ENCODE measurements at places on chromosomes 1 and 21. TPM values are rescaled to one million over a fixed set of nuclear protein-coding genes. Genes with fewer than 3 reads are reported as not detected.

The TSPAN1 gene
- 33.3 TPM for total RNA-seq

The AMY2A gene
- total RNA-seq: not detected

The RAVER2 gene
- total RNA-seq: 12.2 TPM

The OR2W3 gene
- 4.5 TPM for total RNA-seq

The CXADR gene
- total RNA-seq: 11.2 TPM

The C8B gene
- total RNA-seq: not detected

The GBP7 gene
- 0.07 TPM for total RNA-seq

The CLIC6 gene
- not detected for total RNA-seq

- no peak for DNase-seq
Observed at GRCh38 chr1:53658489-53659230, 80.3 kb downstream of the GLIS1 start.

GRCh38 chr1:91693557-91693956, 192.4 kb downstream of the TGFBR3 start:
- no peak for DNase-seq

DNA sequence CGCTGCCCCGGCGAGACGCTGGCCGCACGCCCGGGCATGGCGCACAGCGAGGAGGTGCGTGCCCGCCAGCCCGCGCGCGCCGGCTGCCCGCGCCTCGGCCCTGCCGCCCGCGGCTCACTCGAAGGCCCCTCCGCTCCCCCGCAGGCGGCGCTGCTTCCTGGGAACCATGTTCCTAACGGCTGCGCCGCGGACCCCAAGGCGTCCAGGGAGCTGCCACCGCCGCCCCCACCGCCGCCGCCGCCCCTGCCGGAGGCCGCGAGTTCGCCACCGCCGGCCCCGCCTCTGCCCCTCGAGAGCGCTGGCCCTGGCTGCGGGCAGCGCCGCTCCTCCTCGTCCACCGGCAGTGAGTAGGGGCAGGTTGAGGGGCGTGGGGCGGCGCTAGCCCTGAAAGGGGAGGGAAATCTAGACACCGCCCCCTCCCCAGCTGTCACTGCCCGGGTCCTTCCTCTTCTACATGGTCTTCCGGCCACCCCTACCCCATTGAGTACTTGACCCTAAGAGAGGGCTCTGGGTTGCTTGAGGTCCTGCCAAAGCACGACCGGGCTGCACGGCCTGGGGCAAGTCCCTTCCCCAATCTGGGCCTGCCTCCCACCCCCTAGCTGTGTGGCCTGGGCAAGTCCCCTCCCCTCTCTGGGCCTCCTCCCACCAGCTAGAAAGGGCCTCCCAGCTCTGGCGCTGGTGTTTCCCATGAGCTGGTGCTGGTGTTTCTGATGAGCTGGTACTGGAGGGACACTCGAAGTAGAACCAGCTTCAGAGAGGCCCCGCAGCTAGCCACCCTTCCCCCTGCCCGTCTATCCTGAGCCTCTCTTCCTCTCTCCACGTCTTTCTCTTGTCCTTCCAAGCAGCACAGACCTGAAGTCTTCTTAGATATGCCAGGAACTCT, 17.0 kb downstream of the TNFRSF25 start:
- peak; percentile 33 for DNase-seq

GRCh38 chr1:1351511-1352427, 2.6 kb upstream of the DVL1 start:
- no peak for DNase-seq

- DNase-seq: no peak
Observed at GRCh38 chr1:41833519-41834000, 85.2 kb downstream of the HIVEP3 start.

GRCh38 chr1:173362543-173362942, 114.6 kb upstream of the PRDX6 start:
- DNase-seq: no peak

- DNase-seq: no peak
Observed at GRCh38 chr1:236808564-236809130, 13.6 kb downstream of the MTR start.

DNA sequence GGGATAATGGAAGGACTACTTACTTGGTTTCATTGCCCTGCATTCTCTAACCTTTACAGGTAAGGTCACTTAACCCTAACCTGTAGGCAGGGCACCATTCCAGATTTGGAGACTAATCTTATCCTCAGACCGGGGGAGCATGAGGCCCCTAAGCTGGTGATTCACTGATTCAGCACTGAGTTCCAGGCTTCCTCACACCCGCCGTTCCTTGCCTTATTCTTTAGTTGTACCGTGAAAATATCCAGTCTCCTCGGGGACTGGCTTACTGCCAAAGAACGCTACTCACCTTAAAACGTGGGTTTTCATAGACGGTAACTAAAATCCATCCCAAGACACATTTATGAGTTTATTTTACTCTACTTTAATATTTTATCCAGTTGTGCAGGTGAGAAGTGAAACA, 44.3 kb upstream of the COL24A1 start:
- no peak for DNase-seq

- DNase-seq: peak; percentile 82
Observed at GRCh38 chr1:181038399-181038873, 4.7 kb downstream of the MR1 start.

DNA sequence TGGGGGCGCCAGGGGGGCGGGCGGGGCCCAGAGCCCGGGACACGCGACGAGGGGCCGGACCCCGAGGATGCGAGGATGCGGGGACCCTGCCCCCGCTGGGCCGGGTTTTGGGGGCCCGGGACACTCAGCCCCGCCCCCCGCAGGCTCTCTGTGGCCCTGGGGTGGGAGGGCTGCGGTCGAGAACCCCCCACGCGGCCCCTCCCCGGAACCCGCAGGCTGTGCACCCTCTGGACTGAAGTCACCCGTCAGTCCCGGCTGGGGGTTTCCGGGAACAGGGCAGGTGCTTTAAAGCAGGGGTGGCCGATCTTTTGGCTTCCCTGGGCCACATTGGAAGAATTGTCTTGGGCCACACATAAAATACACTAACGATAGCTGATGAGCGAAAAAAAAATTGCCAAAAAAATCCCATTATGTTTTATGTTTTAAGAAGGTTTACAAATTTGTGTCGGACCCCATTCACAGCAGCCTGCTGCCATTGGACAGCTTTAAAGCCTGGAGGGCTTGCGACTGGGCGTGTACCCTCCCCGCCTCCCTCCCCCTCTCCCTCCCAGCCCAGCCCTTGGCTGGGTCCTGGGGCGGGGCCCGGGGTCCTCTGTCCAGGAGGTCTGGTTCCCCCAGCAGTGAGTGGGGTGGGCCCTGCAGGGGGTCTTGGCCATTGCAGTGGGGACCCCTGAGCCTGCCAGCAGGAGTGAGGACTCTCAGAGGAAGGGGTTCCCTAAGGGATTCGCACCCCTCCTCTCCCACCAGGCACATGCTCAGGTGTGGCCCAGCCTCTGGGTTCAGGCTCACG, 21.6 kb upstream of the C1orf159 start:
- DNase-seq: no peak

- peak; percentile 92 for DNase-seq
Observed at GRCh38 chr1:168320800-168321450, 40.2 kb downstream of the TBX19 start.

DNA sequence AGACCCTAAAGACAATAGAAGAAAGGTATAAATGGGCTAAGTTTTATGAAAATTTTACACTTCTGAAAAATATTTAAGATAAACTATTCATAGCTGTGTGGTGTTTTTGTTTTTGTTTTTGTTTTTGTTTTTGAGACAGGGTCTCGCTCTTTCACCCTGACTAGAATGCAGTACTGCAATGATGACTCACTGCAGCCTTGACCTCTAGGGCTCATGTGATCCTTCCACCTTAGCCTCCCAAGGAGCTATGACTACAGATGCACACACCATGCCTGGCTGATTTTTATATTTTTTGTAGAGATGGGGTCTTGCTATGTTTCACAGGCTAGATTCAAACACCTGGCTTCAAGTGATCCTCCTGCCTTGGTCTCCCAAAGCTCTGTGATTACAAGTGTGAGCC, 66.6 kb downstream of the PUM1 start:
- no peak for DNase-seq

GRCh38 chr1:101033017-101033416, 7.4 kb upstream of the DPH5 start:
- DNase-seq: no peak

DNA sequence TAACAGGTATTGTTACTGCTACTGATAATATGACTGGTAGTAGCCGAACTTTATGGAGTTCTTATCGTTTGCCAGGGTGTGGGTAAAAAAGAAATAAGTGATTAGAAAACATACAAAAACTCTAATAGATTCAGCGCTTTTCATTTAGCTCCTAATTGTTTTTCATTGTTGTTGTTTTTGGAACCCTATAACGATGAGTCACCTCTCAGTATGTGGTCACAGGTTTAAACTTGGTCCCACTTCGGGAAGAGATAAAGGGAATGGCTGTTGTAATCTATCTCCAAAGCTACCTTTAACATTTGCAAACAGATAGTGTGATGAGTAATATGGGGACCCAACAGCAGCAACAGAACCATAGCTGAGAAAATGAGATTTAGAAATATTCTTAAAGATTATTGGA, 62.7 kb upstream of the BCL10 start:
- peak; percentile 56 for DNase-seq

DNA sequence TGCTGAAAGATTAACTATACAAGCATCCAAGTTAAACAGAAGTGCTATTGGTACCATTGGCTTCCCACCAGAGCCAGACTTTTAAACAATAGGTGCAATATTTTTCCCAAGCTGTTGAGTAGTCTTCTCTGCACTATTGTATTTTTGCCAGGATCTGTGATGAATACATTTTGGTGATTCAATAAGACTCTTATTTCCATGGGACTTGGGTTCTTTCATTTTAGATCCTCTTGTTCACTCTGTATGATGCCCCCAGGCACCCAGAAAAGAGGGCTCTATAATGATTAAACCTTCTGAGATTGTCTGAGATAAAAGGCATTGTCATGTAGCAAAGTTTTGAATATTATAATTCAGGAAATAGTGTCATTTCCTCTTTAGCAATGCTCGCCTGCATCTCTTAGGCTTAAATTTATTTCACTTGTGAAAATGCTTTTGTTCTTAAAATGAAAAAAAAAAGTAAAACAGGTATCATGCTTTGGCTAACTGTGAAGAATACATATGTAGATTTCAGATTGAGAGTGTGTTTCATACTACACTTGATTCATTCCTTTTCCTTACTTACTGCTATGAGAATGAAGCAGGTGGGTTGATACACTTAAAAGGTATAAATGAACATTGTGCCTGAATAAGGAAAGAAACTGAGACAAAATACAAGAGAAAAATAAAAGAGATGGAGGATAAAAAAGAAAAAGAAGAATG, 275.0 kb downstream of the HMCN1 start:
- no peak for DNase-seq

- DNase-seq: peak; percentile 57
Observed at GRCh38 chr1:16180291-16180824, 24.5 kb upstream of the EPHA2 start.

All from PC-3 (cell line).